ENCODE measurements at places on chromosomes 4 and X.

GRCh38 chr4:173073939-173074500, 94.6 kb upstream of the GALNT7 start:
- no peak for DNase-seq

DNA sequence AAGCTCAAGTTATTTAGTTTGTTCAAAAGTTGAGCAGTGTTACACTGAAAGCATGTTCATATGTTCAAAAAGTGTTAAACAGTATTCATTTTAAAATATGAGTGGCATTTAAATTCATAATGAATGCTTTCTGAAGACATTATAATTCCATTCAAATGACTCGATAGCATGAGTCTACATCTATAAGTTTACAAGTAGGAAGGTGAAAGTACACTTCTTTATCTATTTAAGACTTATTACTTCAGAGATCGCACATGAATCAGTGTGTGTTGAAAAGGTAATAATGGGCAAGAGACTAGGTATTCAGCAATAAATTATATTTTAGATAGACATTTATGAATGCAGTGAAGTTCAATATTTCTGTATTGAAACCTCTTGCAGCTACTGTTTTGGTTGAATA, 456.1 kb downstream of the GRXCR1 start:
- no peak for DNase-seq

DNA sequence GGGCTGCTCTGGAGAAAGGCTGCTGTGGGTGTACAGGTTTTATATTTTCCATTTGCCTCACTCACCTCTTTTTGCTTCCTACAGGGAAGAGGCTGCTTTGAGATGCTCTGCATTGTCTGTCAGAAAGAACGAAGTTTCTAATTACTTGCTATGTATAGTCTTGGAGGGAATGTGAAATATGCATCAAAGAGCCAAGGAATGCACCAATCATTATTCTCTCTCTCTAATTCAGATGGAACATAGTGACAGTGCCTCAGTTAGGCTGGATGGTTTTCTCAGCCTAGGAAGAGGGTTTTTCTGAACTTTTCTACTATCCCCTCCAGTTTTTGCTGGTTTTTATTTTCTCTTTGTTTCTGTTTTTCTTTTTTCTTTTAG, 106.8 kb upstream of the SLC4A4 start:
- DNase-seq: no peak

DNA sequence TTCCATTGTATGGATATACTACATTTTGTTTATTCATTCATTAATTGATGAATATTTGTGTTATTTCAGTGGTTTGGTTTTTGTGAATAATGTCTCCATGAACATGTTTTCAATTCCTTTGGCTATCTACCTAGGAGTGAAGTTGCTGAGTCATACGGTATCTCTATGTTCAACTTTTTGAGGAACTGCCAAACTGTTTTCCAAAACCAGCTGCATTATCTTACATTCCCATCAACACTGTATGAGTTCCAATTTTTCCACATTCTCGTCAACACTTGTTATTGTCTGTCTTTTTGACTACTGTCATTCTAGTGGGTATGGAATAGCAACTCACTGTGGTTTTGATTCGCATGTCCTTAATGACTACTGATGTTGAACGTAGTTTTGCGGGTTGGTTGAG, 388.6 kb upstream of the MAGEB2 start:
- no peak for DNase-seq

- no peak for DNase-seq
Observed at GRCh38 chr4:127809173-127809800, 27.2 kb downstream of the HSPA4L start.

GRCh38 chrX:20412871-20413486, 146.3 kb upstream of the RPS6KA3 start:
- DNase-seq: no peak

DNA sequence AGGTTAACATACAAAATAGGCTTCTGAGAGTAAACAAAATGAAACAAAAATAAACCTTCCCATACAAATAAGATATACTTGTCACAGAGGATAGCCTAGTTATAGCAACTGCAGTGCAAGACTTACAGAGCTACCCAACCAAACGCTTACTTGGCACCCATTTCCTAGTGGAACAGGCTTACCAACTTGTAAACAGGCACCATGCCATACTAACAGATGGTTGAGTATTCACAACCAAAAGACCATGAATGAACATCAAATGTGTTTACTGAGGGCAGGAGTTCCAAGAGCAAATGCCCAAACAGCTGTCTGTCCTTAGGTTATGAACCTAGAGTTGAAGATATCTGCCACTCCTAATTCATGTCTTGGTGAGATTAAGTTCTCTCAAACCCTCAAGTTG, 2629.2 kb downstream of the PCDH7 start:
- no peak for DNase-seq

- DNase-seq: no peak
Observed at GRCh38 chrX:22699581-22700091, 300.1 kb upstream of the DDX53 start.

GRCh38 chrX:3501833-3502535, 155.5 kb upstream of the MXRA5 start:
- DNase-seq: no peak

- no peak for DNase-seq
Observed at GRCh38 chrX:11998944-11999343, 139.3 kb upstream of the FRMPD4 start.

- DNase-seq: no peak
Observed at GRCh38 chr4:41851621-41852020, 83.6 kb upstream of the TMEM33 start.

DNA sequence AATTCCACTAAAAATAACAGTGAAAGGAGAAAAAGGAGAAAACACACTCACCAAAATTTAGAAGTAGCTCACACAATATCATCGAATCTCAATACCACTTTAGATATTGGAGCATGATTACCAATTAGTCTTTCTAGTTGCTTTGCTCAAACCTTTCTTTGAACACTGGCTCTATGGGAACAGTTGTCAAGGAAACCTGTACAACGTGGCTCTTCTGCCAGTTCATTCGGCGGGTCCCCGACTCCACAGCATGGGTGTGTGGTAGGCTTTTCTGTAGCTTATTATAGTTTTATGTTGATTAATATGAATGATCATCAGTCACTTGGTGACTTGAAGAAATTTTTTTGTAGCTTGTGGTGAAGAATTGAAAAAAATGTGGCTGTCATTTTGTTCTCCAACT, 50.2 kb upstream of the TMEM150C start:
- DNase-seq: no peak

GRCh38 chr4:87007528-87008446, 73.0 kb downstream of the AFF1 start:
- DNase-seq: peak; percentile 41

- DNase-seq: peak; percentile 96
Observed at GRCh38 chr4:1043651-1044468, 32.4 kb downstream of the FGFRL1 start.

- no peak for DNase-seq
Observed at GRCh38 chr4:136571315-136571714, 961.0 kb downstream of the PCDH18 start.

DNA sequence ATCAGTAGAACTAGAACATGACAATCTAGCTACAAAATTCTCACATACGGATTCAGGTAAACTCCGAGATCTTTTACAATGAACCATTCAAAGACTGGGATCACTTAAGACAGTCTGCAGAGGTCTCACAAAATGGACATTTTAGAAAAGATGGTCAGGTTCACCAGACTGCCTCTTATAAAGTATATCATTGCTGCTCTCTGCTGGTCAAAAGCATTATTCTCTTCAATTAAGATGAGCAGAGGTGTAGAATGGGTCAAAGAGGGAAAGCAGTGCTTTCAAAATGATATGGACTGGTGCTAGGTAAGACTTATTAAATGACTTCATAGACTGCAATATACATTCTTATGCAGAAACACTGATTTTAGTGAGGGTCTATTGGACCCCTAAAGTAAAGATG, 434.7 kb downstream of the PACRGL start:
- DNase-seq: no peak

- no peak for DNase-seq
Observed at GRCh38 chr4:145404761-145405160, 76.9 kb upstream of the SMAD1 start.

DNA sequence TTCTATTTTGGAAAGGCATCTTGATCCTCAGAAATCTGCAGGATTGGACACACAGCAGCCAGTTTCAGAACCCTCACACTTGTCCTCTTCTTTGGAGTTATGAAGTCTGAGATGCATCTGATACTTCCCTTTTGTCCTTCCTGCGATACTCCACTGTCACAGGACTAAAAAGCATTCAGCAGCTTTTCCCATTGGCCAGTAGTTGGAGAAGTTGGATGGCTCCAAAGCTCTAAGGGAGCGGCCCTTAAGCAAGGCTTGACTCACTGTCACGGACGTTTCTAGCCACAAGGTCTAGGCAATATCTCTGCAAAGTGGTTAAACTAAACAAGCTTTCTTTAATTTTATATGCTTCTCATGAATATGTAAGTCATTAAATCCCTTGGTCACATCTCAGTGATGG, 417.0 kb downstream of the AFF2 start:
- DNase-seq: no peak

Measured in AG08396 (cell line).